ENCODE measurements at places on chromosomes 5 and 9.

DNA sequence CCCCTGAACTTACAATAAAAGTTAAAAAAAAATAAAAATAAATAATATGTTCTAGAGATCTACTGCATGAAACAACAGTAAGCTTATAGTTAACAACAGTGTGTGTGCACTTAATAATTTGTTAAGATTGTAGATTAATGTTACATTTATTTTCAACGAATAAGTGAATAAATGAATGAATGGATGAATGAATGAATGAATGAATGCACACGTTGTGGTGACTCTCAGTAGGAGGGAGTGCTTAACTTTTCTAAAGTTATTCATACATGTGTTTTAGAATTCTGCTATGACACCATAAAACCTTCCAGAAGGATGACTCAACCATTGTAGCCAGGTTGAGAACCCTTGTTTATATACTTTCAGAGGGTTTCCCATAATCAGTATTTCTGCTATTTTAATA, 1269.4 kb upstream of the CDH6 start:
- DNase-seq = no peak

DNA sequence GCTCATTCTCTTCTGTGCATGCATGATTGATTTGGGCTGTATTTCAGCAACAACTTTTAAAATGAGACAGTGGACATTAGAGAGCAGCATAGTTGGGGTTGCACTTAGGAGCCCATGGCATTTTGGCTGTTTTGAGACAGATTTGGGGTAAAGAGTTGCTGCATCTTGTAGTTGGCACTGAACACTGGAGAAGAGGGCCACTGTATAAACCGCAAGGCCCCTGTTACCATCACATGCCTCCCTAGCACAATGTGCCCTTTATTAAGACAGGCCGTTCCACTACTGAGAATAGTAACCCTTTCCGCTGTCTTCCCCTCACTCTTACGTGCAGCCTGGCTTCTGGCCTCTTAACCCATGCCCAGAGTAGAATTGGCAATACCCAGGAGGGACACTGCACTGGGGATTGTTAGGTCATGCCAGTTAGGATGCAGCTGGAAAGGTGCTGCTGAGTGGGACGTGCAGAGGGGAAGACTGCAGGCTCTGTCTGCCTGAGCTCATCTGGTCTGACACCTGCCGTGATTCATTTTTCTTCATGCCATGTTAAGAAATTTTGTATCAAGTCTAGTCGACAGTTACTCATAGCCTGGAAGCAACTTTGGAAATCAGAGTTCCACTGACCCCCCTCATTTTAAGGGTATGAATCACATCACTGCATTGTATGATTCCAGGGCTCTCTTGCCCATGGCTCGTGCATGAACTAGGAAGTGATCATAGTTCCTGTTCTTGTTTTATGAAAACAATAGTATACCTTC, 146.9 kb upstream of the DMRT1 start:
- DNase-seq = no peak

- DNase-seq = no peak
These were observed 31.4 kb downstream of the RXRA start for GRCh38 chr9:134357631-134358025.

- DNase-seq = no peak
These were observed 120.7 kb upstream of the PCA3 start for GRCh38 chr9:76643399-76644117.

DNA sequence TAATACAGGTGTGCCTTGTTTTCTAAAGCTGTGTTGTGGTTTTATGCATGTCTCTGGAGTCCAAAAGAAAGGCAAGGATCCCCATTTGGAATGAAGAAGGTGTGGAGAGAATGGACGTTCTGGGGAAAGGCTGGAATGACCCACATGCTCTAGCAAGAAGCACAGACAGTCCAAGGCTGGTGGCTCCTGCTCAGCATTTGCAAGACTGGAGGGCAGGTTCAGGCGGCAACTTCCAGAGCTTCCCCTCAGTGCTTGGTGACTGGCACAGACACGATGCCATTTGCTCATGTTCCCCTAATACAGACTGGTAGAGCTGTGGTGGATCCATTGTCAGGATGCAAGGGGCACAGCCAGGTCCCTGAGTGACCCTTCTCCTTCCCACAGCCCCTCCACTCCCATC, 8.2 kb downstream of the SLC22A4 start:
- DNase-seq = no peak

- DNase-seq = no peak
These were observed 3.8 kb downstream of the LHFPL2 start for GRCh38 chr5:78644741-78645300.

GRCh38 chr9:15549611-15550010, 3.2 kb upstream of the CCDC171 start:
- no peak for DNase-seq

All from activated CD8-positive, alpha-beta memory T cell treated with anti-CD3 and anti-CD28 coated beads for 1 hour (primary cell).